ENCODE measurements at places on chromosomes 6 and 20.

DNA sequence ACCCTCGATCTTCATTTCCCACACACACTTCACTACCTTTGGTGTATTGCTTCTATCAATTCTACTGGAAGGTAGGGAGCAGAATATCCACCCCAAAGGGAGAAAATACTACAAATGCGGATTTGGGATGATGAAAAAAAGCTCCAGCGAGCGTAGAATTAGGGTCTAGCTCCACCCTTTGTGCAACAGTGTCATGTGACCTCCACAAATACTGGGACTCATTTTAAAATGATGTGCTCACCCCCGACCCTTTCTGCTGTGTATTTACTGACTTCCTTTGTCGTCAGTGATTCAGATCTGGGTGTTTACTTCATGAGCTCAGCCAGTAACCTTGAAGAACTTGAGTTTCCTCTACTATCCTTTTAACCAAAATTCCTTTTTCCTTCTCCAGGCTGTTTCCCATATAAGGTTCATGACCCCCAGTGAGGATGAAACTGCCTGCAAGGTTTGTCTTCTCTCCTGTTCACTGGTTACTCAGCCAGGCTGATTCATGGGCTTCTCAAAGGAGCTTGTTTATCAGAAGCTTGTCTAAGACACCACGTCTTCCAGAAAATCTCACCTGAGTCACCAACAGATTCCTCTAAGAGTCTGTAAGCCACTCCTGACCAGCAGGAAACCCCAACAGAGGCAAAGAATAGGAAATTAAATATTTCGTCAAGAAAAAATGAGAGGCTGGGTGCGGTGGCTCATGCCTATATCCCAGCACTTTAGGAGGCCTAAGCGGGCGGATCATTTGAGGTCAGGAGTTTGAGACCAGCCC, 39.6 kb upstream of the PAX1 start:
- DNase-seq = no peak

DNA sequence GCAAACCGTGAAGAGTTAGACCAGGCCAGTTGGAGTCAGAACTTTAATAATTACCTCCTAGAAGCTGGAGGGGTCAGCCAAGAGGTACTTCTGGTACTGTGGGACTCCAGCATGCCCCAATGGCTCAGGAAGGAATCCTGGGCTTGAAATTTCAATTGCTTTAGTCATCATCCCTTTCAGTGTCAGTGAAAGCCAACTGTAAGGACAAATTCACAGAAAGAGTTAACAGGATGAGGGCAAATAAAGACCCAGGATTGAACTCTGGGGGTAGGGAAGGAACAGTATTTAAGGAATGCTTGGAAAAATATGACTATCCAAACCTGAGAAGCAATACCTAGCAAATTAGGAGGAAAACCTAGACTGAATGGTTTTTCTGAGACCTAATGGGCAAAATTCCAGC, 735.1 kb upstream of the MARCKS start:
- DNase-seq = peak; percentile 99

GRCh38 chr20:12171923-12172524, 254.3 kb downstream of the BTBD3 start:
- peak; percentile 89 for DNase-seq

DNA sequence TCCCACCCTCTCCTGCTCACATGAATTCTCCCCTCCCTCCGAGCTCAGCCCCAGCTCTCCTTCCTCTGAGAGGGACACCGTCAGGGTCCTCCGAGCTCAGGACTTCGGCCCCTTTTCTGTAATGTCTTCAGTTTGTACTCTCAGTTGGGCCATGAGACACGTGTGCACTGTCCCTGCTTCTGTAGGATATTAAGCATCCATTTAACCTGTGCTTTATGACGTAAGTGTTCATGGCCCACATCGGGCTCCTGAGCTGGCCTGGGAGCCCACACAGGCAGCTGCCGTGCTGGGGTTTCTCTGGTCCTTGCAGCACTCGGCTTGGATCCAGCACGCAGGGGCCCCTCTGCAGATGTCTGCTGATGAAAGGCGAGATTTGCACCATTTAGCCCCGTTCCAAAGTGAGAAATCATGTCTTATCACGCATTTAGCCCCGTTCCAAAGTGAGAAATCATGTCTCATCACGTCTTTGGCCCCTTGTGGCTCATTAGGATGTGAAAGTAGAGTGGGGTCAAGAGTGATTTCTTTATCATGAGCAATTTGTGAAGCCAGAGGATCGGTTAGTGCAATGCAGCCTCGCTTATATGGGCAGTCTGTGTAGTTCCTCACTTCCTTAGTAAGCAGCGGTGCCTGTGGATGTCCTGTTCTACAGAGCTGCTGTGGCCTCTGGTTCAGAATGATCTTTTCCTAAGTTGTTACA, 25.3 kb downstream of the DUSP22 start:
- no peak for DNase-seq

DNA sequence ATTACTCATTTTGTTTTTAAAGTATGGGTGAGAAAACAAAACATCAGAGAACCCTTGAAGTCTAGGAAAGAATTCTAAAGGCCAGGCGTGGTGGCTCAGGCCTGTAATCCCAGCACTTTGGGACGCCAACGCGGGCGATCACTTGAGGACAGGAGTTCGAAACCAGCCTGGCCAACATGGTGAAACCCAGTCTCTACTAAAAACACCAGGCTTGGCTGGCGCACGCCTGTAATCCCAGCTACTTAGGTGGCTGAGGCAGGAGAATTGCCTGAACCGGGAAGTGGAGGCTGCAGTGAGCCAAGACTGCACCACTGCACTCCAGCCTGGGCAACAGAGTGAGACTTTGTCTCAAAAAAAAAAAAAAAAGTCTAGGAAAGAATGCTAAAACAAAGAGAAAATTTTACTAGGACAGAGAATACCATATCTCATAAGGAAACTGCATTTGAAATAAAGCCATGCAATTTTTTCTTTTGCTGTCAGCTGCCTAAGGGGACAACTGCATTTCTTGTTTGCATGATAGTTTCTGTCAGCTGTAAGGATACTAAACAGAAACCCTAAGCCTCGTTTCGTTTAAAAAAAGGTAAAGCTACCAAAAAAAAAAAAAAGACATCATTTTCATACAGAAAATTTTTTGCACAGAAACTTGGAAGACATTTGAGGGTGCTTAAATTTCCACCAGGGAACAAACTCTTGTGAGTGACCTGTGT, 32.1 kb downstream of the SMLR1 start:
- DNase-seq = no peak

DNA sequence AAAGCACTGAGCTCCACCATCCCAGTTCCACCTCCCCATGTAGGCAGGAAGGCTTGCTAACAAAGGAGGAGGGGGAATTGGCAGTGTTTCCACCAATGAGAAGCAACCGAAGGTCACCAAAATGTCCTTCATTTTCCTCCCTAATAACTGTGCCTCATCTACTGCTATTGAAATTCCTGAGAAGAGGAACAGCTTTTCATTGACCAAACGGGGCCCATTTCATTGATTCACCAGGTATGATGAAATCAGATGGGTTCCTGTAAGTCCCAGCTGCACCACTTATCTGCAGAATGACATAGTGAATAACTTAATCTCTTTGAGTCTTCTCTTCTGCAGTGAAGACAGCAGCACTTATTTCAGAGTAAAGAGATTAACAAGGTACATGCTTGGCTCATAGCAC, 17.3 kb downstream of the TREM1 start:
- DNase-seq = no peak

- DNase-seq = no peak
Observed at GRCh38 chr6:130964808-130965604, 98.0 kb downstream of the EPB41L2 start.

GRCh38 chr6:134398453-134398852, 80.5 kb upstream of the SGK1 start:
- DNase-seq = no peak

DNA sequence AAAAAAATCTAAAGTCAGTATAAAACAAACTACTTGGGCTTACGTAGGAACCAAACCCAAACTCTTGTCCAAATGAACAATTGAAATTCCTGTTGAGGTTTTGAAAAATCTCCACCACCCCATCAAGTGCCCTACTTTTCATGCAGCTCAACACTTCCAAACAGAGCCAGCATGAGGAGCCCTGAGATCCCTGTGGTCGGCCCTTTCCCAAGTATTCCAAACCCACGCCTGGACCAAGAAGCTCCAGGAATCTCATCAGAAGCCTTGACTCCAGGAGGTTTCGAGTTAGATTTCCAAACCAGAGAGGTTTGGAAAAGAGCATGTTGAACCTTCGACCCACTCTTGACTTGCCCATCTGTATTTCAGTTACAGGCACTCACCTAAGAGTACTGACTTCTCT, 179.3 kb downstream of the MTFR2 start:
- DNase-seq = peak; percentile 36

DNA sequence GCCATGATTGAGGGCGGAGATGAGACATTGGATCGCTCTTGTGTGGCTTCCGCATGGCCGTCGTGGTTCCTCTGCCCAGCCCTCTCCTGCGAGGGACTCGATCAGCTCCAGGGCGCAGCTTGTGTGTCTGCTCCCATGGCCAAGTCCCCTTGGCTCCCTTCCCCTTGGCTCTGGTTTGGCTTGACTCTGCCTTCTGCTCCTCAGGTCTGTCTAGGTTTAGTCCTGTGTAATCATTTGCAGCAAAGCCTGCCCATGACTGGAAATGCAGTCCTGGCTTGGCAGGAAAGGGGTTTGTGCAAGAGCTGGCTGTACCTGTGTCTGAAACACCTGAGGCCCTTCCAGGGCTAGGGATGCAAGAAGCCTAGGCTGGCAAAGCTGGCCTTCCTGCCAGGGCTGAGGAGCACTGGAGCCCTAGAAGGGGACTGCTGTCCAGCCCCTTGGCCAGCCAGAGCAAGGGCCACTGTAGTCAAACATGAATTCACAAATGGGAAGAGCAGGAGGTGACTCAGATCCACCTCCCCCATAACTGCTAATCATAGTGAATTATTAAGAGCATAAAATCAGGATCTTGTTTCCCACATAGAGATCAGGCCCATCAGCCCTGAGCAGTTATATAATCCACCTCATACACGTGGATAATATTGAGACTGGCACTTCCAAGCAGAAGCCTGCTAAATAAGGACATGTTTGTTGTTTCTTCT, 196.8 kb downstream of the FARS2 start:
- no peak for DNase-seq

DNA sequence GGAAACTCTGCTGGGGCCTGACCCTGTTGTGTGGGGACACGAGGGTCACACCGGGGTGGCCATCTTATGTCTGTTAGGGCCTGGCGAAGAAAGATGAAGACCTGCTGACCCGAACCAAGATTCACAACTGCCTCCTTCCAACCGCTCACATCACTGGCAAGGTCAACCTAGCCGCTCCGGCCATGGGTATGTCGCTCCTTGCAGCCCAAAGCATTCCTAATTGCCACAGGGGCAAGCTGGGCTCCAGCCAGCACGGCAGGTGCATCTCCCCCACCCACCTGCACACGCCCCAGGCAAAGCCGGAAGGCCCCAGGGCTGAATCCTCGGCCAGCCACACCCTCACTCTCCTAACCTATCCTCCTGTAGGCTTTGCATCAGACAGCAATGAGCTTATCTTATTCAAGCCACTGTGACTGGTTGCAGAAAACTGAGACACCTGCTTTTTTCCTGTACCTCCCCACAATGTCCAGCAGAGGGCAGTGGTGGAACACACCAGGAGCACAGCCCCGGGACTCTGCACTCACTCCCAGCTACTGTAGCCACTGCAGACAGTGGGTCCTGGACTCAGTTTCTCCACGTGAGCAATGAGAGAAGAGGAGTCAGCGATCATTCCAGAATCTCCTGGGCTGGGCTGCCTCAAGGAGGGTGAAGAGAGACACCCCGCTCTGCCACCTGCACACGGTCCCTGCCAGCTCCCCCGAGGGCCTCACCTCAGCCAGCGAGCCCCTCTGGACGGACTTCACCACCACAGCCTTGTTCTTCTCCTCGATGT, 170.2 kb downstream of the PREX1 start:
- DNase-seq = peak; percentile 79

GRCh38 chr6:113970805-113971676, at the start of gene HDAC2:
Gene HDAC2 (minus strand): TSS chr6:113971148. CDS start chr6:113970908, 240 bp downstream.
- peak; percentile 83 for DNase-seq

DNA sequence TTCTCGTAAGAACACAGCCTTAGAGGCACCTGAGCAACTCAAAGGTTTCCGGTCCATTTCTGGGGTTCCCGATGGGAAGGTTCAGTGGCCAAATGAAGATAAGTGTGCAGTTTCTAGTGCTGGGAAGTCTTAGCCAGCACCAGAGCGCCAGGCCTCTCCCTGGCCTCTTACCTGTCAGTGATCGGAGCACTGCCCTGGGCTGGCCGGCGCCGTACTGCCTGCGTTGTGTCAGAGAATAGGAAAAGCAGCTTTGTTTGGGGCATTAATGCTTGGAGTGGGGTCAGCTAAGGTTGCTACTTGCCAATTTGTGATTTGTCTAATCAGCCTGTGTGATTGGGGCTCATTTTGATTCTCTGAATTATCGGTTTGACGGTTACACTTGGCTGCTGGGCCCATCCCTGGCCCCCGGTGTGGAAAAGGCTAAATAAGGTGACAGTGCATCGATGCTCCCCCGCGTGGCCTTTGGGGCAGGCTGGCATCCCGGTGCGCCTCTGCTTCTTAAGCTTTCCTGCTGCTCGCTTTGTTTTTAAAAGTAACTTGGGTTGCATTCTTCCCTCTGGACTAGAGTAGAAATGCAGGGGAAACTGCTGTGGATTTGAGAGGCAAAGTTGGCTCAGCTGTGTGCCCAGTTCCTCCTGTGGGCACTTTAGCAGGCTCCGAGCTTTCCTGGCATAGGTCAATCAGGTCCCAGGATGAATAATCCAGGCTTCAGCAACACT, 51.8 kb downstream of the TCP11 start:
- DNase-seq = no peak

DNA sequence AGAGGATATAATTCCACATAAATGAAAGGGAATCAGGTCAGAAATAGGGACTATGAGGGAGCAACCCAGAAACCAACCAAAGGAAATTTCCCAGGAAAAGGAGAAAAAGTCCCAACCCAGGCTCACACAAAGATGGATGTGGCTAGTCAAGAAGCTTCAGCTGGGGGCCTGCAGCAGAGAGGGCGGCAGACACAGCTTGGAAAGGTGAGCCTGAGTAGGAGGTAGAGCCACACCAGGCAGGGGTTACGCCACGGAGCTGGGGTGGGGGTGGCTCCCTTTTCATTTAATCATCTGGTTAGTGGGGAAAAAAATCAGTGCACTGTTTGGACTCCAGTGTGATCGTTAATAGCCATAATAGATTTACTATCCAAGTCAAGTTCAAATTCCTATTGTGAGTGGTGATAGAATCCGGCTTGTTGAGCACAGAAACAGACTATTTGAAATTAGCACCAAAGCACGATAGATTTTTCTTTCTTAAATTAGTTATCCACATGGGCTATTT, 220.6 kb downstream of the TPBG start:
- no peak for DNase-seq

- no peak for DNase-seq
Observed at GRCh38 chr6:299104-299980, 7.1 kb downstream of the DUSP22 start.

DNA sequence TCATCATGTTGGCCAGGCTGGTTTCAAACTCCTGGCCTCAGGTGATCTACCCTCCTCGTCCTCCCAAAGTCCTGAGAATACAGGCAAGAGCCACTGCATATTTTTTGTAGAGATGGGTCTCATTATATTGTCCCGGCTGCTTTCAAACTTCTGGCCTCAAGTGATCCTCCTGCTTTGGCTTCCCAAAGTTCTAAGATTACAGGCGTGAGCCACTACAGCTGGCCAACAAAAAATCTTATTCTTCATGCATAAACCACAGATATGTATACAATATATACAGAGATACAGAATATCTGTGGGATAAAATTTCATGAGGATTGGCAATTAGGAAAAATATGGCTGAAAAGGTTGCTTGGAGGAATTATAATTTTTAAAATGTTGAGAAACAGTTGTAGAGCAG, 49.9 kb downstream of the SLC35A1 start:
- peak; percentile 56 for DNase-seq

Measured in fibroblast of lung (primary cell).